ENCODE measurements at places on chromosomes 4 and X.
A peak's percentile ranks its signal among the peaks of the same experiment; 100 is the strongest.

DNA sequence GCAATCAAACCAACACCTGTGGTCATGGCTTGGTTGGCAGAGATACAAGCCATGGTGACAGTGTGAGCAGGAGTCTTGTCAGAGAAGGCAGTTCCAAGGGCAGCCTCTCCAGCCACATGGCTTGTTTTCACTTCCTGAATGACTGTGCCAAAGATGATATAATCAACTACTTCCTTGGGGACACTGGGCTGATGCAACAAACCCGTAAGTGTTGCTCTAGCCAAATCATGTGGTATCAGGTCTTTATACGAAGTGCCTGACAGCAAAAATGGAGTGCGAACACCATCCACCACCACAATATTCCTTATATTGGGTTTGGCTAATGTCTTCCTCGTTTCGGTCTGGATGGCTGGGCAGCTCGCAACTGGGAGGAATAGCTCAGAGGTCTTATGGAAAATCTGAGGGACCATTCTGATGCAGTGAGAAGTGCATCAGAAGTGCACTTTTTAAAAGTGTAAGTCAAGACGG is 922.0 kb downstream of the NLGN4X start:
- no peak for DNase-seq

DNA sequence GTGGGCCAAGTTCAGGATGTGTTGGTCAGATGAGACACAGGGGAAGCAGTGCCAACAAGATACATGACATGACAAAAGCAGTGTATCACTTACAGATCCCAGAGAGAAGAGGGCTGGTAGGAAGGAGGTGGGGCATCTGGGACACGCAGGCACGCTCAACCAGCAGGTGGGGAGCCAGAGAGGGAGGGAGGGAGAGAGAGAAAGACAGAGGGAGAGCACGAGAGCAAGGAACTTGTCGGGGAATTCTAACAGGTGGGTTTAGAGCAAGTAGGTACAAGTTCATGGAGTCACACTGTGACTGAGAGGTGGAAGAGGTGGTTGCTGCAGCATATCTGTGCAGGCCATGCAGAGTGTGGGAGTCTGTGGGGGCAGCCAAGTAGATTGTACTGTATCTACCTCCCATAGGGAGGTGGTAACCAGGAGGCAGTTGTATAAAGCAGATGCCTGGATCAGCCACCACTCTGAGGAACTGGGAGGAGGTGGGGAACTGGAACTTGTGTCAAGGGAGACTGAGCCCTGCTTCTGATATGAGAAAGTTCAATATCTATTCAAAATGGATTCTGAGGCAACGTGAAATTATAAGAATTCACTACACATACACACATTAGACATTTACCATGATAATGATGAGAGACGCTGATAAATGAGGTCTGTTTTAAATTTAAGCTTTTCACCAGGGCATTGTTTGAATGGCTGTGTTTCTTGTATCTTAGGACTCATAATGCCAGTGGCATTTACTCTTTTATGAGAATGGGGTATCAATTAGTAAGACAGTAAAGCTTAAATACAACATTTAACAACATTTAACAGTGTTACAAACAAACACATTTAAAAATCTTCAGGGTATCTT is 43.7 kb downstream of the BBS12 start:
- DNase-seq, result no peak

GRCh38 chr4:81758574-81759264 is 287.0 kb upstream of the RASGEF1B start:
- no peak for DNase-seq

- peak; percentile 55 for DNase-seq
Measured at GRCh38 chrX:136250191-136251040, 784 bp downstream of the MAP7D3 start.

DNA sequence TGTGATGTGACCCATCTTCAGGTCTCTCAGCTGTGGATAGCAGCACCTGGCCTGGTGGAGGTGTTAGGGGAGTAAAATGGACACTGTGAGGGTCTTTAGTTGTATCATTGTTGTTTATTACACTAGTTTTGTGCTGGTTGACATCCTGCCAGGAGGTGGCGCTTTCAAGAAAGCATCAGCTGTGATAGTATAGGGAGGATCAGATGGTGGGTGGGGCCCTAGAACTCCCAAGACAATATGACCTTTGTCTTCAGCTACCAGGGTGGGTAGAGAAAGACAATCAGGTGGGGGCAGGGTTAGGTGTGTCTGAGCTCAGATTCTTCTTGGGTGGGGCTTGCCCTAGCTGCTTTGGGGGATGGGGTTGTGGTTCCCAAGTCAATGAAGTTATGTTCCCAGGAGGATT is 162.8 kb downstream of the PPP1R2C start:
- no peak for DNase-seq

DNA sequence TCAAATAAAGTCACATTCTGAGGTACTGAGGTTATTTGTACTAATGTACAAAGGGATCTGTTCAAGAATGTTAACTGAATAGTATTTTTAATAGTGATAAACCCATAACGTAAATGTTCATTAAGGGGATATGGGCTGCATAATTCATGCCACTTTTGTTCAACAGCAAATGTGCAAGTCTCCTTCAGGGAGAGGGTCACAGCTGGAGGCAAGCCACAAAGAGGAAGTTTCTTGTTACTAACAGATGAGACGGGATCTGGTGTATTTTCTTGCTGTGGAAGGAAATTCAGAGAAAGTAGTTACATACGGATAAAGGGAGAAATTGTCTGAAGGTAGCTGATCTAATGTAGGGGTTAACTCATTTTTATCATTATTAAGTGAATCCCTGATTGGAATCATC is 10.0 kb downstream of the ZFP42 start:
- DNase-seq, result no peak

- no peak for DNase-seq
Measured at GRCh38 chr4:112819729-112820128, 182.8 kb downstream of the LARP7 start.

DNA sequence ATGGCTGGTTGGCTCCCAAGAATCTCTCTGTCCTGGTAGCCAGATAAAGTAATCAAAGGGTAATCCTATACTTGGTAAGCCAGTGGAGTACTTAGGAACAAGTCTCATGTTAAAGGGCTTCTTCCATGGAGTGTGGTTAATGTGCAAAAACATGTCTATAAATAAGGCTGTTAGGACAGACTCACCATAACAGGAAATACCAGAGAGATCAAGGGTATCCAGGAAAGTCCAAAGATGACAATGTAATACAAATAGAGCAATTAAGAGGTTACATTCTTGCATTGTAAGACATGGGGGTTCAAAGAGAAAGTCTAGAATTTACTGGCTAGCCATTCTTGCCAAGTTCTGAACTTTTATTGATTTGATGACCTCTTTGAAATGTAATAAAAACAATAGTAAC is 61.9 kb upstream of the ZCCHC13 start:
- DNase-seq, result no peak

DNA sequence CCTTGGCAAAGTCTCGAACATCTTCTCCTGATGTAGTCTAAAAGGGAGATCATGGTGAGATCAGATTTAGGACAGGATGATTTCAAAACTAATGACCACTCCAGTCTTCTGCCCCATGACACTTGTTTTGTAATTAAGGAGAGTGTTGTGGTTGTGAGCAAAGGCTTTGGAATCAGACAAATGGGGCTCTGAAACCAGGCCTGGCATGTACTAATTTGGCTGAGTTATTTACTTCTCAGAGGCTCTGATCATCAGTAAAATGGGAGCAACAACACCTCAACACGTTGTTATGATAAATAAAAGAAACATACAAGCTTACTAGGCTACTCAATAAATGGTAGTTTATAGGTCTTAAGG is 106.9 kb upstream of the FTHL17 start:
- no peak for DNase-seq

DNA sequence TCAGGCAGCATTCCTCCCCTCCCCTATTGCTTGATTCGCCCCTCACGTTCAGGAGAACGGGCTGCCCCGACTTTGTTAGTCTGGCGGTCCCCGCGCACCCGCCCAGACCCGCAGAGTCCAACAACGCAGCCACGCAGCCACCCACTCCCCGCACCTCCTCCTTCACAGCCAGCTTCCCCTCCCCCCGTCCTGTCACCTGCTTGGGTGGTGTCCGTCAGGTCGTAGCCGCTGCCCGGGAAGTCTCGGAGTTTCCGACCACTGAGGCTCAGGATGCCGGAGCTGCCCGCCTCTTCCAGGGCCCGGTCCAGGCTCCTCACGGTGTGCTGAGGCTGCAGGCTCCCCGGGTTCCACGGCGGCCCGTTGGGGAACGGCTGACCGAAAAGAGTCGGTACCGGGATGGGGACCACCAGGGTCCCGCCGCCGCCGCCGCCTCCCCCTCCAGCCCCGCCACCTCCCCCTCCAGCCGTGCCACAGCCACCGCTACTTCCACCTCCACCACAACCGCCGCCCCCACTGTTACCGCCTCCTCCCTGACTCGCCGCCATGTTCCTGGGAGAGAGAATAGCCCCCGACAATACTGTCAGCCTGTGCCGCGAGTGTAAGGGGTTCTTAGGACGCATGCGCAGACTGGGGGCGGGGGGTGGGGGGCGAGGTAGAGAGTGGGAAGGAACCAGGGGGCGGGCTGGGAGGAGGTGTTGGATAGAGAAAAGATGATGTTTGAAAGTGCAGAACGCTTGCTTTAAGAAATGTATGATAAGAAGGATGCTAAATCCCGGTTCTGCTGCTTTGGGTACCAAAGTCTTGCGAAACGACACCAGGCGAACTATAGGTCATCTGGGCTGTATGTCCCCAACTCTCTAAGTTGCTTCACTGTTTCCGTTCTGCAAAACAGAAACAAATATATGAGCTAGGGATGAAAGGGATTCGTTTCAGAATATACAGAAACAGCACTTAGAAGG is at the start of gene LRCH2:
TSS of gene LRCH2 (minus strand) at position 600 of the 959 bp plus-strand sequence. CDS start at position 545, 55 bp downstream.
- DNase-seq, result no peak

DNA sequence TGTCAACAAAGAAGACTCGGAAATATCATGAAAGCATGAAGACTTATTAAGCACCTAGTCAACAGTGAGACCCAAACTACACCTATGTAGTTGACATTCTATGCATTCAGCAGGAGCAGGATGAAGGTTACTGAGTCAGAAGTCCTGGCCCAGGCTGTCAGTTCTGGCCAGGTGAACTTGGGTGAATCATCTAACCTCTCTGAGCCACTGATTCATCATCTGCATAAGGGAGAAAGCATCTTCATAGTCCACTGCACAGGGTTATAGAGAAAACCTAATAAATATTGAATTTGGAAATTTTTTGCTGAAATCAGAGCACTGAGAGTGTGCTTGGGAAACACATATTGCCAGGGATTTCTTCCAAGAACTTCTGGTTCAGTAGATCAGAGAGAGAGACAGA is 296.0 kb upstream of the SFRP2 start:
- no peak for DNase-seq

DNA sequence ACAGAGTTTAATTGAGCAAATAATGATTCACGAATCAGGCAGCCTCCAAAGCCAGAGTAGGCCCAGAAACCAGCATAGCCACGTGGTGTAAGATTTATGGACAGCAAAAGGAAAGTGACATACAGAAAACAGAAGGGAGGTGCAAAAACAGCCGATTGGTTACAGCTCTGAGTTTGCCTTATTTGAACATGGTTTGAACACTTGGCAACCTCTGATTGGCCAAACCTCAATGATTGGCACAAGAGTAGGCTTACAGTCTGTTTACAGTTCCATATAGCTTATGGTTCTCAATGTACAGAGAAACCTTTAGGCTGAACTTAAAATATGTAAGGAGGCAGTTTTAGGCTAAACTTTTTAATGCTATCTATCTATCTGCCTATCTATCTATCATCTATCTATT is 394.8 kb downstream of the CFAP47 start:
- DNase-seq, result no peak

DNA sequence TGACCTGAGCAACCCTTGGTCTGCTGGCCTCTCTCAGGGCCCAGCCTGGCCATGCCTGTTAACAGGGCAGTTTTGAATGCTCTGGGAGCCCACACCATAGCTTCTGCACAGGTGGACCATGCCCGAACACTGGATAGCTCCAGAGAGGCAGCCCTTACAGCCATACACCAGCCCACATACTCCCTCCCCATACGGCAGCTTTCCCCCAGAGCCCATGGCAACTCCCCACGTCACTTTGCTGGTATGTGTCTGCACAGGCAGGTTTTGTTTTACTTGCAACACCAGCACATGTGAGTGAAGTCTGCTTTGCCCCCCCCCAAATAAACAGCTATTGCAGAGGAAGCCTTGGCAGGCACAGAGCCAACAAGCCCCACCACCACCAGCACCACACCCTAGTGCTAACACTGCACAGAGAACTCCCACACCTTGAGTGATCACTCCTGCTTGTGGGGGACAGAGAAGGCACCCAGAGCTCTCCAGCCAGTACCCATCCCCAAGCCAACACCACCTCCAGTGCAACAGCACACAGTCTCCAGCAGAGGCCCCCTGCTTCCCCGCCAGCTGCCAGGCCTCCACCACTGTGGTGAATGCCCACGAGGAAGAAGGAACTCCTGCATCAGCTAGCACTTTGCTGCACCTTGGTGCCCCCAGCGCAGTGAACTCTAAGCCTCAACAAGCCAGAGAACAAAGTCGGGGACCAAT is 87.3 kb downstream of the STPG2 start:
- DNase-seq, result no peak

DNA sequence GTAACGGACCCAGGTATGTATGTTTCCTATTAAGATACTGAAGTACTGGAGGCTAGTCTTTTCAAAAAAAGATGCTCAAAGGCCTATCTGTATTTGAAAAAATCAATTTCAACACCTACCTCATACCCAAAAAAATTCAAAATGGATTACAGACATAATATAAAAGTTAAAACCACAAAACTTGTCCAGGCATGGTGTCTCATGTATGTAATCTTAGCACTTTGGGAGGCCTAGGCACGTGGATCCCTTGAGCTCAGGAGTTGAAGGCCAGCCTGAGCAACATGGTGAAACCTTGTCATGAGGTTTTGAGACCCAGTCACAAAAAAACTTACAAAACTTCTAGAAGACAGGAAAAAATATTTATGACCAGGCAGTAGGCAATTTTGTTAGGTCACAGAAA is 16.7 kb downstream of the RBMX start:
- no peak for DNase-seq

DNA sequence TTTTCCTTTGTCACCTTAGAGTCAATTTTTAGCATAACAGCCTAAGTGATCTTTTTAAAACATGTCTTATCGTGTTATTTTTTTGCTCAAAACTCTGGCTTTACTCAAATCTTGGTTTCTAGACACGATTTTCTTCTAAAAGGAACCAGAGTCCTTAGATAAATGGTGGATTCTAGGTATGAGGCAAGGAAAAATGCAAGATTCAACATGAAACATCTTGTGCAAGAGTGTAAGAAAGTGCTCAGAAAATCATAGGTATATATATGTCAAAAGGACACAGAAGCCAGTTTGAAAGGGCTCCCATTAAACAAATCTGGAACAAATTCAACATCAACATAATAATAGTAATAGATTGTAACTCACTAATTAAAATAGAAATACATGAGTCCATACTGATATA is 8.1 kb upstream of the ADGRG4 start:
- no peak for DNase-seq
